ENCODE measurements at places on chromosomes 5 and 9. TPM values are rescaled to one million over a fixed set of nuclear protein-coding genes. Genes with fewer than 3 reads are reported as not detected.

GRCh38 chr9:122463828-122464632, 13.7 kb downstream of the OR1J1 start:
- DNase-seq = no peak

DNA sequence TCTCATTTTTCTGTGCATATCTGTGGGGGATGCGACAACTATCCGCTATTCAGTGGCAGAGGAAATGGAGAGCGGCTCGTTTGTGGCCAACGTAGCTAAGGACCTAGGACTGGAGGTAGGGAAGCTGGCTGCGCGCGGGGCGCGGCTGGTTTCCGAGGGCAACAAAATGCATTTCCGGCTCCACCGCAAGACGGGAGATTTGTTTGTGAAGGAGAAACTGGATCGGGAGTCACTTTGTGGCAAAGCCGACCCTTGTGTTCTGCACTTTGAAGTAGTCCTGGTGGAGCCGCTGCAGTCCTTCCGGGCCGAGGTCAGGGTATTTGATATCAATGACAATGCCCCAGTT, 320 bp downstream of the PCDHB1 start:
- DNase-seq = no peak

DNA sequence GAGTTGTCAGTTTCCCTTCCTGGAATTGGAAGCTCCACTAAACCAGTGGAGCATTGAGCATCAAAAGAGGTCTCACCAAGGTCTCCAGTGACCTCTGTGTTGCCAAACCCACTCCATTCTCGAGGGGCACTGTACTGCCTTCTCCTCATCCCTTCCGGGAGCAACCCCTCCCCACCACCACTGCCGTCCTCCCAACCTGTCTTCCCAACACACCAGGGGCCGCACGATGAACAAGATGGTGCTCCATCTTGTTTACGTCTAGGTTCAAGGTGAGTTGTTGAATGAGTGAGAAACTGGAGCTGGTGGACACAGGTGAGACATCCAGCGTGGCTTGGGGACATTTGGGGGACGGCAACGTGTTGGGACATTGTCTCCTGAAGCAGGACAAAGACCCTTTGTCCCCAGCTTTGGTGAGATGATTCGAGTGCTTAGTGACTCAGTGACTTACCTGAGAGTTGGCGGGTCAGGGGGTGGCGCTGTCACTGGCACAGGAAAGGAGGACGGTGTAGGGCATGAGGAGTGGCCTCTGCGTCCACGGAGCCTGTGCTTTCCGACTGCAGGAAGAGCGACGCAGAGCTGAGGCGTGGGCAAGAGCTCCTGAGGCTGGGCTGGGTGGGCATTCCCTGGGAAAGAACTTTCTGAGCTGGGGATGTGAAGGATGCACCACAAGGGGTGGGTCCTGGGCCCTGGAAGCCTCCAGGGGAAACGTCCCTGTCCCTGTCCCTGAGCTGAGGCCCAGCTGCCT, 44.8 kb upstream of the RNU6ATAC start:
- no peak for DNase-seq

GRCh38 chr9:134065612-134066419, 2.0 kb downstream of the BRD3 start:
- DNase-seq = peak; percentile 66

WWC1 gene
- 10.3 TPM for polyA plus RNA-seq

DNA sequence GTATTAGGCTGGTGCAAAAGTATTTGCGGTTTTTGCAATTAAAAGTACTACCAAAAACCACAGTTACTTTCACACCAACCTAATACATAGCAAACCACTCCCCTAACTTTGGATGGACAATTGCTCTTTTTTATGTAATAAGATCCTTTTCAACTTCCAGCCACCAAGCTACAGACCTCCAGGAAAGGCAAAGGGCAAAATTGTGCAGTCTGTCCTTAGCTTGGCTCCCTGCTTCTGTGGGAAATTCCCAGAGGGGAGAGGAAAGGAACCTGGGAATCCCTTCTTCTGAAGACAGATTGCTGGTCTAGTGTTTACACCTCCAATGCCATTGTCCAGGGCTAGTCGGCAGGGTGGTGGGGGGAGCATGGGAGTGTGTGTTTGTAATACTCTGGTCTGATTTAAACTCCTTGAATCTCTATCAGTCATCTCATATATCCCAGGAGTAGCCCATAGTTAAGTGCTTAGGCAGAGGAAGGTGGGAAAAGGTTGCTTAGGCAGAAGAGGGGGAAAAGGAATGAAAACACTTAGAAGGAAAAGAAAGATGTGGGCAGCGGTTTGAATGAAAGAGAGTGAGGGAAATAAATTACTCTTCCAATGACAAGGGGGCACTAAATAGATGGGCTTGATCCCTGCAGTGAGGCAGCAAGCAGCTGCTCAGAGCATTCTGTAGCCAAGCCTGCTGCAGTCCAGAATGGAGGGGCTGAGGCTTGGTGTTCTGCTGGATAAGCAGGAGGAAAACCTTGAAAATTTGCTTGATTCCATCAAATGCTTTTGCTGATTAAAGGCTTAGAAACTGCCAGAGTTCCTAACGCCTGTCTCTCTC, 86.9 kb upstream of the MAP1B start:
- no peak for DNase-seq

DNA sequence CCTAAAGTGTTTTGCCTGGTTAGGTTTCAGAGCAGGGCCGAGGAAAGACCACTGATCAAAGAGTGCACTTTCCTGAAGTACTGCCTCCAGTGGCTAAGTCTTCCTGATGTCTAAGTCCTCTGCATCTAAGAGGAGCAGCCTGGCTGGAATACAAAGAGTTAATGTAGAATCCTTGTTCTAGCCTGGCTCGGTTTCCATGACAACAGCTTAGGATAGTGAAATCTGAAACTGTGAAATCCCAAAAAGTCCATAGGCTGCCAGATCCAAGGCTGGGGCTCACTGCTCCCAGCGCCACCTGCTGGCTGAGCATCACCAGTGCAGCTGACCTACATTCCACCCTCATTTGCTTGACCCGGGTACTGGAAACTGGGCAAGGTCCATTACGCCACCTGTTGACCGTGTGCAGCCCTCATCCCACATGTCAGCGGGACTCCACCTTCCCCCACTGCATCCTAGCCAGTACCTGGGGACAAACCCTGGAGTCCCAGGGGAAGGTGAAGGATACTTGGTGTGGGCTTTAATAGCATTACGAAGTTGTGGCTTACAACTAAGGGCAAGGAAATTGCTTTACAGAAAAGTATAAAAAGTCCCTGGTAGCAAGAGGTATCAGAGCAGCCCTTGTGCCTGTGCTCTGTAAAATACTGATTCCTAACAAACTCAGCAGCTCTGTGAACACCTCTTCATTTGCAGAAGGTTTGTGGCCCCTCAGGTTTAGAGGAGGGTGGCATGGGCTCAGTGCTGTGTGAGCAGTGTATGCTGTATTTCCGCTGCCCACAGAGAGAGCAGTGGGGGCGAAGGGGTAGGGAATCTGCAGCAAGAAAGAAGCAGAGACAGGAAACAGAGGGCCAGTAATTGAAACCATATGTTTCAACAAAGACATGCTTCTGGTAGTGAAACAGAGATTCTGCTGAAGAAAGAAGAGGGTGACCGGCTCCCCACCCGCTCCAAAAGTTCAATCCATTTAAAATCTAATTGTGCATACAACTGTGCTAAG, 36.0 kb downstream of the PCDHGC5 start:
- DNase-seq = peak; percentile 97

KLF4 gene
- 6.9 TPM for polyA plus RNA-seq

ZBTB34 gene
- polyA plus RNA-seq = 3.1 TPM

GRCh38 chr9:69885474-69885929, 64.9 kb downstream of the CFAP95 start:
- DNase-seq = no peak

GRCh38 chr5:53820802-53821171, 260.3 kb downstream of the NDUFS4 start:
- peak; percentile 11 for DNase-seq

DNA sequence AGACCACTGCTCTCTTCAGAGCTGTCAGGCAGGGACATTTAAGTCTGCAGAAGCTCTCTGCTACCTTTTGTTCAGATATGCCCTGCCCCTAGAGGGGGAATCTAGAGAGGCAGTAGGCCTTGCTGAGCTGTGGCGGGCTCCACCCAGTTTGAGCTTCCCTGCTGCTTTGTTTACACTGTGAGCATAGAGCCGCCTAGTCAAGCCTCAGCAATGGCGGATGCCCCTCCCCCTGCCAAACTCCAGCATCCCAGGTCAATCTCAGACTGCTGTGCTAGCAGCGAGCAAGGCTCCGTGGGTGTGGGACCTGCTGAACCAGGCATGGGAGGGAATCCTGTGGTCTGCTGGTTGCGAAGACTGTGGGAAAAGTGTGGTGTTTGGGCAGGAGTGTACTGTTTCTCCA, 59.9 kb downstream of the CAVIN4 start:
- no peak for DNase-seq

LRRC19 gene
- polyA plus RNA-seq = not detected

MEGF10 gene
- polyA plus RNA-seq = not detected

LEAP2 gene
- 0.36 TPM for polyA plus RNA-seq
